ENCODE measurements at places on chromosomes 5 and 9.

DNA sequence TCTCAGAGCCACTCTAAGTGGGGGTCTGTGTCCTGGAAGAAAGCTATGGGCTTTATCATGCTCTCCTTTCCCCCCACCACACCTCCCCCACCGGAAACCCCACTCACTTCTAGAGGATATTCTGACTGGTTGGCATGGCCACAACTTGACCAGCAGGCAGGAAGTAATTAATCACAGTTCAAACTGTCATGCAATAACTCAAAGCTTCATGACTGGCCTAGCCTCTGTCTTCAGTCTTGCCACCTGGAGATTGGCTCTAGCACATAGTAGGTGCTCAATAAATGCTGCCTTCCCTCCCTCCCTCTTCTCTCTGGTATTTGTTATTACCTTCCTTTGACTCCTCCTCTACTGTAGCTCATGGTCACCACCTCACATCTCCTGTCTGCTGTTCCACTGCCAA lies 124.7 kb downstream of the GABBR2 start:
- DNase-seq: no peak

DNA sequence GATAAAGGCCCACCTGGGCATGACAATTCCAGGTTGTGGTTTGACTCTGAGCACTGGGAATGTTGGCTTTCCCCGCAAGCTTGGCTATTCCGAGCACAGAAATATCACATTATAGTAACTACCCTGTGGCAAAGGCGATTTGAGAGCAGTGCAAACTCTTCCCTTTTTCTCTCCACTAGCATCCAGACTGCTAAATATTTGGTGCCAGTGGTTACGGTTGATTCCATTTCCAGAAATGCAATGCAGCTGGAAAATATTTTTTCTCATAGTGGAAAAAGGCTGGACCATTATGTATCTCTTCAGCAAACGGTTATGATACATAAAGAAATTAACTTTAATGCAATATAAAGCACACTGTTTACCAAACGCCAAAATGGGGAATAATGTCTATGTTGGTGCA lies 158.0 kb downstream of the ENC1 start:
- DNase-seq: no peak

GRCh38 chr5:131548176-131548575 lies 86.9 kb downstream of the RAPGEF6 start:
- DNase-seq: no peak

- DNase-seq: no peak
Observed at GRCh38 chr9:19018201-19018600, 14.8 kb downstream of the SAXO1 start.

DNA sequence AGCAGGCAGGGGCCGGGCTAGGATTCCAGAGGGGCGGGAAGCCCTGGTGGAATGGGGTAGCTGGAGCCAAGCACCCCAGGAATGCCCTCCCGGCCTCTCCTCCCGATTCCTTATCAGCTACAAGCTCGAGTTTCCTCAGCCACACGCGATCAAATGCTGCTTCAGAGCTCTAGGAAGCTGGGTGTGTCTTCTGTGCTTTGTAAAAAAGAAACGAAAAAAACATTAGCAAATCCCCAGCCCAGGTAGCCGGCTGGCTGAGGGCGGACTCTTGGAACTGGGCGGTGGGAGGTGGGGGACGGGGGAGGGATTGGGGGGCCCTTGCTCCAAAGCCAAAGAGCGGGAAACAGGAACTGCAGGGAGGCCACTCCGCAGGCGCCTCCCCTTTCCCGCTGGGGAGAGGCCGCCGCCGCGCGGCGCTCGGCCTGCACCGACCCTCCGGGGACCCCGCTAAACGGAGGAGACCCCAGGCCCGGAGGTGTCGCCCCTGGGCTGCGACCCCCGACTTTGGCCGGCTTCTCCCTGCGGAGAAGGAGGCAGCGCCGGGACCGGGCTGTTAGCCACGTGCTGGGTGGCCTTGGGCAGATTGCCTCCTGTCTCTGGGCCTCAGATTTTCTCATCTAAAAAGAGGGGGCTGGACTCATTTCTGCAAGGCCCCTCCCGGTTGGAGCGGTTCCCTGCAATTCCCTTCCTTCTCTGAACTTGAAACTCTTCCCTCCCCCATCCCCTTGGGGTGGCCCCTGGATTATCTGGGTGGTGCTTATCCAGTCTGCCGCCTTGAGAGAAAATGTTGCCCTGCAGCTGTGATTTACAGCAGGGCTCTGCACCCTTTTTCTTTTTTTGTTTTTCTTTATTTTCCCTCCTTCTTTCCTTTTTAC lies 40.9 kb upstream of the FABP6 start:
- no peak for DNase-seq

GRCh38 chr9:88658311-88658822 lies 123.4 kb downstream of the NXNL2 start:
- DNase-seq: no peak

- DNase-seq: no peak
Observed at GRCh38 chr5:135222171-135222681, 176.8 kb downstream of the MACROH2A1 start.

- no peak for DNase-seq
Observed at GRCh38 chr5:127056896-127057295, 16.4 kb downstream of the C5orf63 start.

DNA sequence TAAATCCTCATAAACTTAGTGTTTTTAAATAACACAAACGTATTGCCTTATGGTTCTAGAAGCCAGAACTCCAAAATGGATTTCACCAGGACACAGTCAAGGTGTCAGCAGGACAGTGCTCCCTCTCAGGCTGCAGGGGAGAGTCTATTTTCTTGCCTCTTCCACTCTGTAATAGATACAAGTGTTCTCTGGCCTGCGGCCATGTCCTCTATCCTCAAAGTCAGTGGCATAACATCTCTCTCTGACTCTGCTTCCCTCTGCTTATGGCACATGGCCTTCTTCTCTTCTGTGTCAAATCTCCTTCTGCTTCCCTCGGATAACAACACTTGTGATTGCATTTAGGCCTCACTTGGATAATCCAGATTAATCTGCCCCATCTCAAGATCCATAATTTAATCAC lies 129.4 kb upstream of the OR13F1 start:
- no peak for DNase-seq

- no peak for DNase-seq
Observed at GRCh38 chr9:6901180-6901579, 143.4 kb downstream of the KDM4C start.

DNA sequence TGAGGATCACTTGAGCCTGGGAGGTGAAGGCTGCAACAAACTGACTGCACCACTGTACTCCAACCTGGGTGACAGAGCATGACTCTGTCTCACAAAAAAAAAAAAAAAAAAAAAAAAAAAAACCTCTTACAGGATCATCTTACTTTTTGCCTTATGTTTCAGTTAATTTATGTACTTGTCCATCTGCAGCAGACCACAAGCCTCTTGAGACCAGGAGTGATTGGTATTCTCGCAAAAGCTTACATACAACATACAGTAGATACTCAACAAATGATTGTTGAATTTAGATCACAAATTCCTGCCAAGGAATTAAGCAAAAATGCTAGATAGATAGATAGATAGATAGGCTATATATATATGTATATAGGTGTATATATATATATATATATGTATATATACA lies 12.4 kb downstream of the CEMIP2 start:
- DNase-seq: no peak

GRCh38 chr5:153551537-153552079 lies 61.1 kb downstream of the GRIA1 start:
- DNase-seq: no peak

DNA sequence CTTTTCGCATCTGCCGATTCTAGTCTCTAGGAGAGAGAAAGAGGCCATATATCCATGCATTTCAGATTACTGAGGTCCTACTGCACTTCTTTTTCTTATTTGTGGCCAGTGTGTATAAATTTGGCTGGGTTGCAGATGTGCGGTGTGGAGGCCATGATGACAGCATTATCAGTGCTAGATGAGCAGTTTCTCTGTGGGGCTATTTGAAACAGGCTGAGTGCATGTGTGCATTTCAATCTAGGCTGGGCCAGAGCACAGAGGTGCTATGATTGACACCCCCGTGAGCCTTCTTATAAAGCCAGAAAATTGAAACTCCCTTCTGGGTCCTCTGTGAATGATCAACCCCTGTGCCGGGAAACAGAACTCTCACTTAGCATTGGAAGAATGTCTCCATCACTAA lies 70.0 kb downstream of the TMEM252 start:
- no peak for DNase-seq

DNA sequence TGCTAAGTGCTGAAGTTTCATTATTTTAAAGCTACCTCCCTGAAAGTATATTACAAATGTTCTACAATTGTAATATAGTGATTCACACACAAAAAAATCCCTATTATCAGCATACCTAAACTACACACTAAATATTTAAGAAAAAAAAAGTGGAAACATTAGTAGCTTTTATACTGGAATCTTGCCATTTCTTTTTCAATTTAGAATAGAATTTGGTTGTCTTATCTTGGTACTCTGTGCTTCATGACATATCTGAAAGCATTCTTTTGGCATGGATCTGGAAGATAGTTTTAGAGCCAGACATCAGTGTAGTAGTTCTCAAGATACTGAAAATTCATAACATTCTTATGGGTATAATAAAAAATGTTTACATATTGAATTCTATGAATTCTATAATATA lies 35.0 kb downstream of the SLC1A3 start:
- DNase-seq: no peak

DNA sequence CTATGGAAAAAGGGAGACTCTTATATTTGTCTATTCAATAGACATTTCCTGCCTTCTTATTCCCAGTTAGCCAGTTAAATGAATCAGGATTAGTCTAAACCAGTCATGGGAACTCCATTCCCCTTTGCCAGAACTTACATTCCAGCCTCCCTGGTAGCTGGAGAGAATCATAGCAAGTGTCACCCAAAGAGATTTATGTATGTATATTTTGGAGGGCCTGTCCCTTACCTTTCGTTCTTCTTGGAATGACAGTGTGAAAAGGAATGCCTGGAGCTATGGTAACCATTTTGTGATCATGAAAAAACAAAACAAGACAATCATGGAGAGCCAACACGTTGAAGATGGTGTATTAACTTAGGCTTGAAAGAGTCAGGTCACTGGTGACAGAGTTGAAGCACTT lies 627.7 kb downstream of the CCDC171 start:
- DNase-seq: no peak

DNA sequence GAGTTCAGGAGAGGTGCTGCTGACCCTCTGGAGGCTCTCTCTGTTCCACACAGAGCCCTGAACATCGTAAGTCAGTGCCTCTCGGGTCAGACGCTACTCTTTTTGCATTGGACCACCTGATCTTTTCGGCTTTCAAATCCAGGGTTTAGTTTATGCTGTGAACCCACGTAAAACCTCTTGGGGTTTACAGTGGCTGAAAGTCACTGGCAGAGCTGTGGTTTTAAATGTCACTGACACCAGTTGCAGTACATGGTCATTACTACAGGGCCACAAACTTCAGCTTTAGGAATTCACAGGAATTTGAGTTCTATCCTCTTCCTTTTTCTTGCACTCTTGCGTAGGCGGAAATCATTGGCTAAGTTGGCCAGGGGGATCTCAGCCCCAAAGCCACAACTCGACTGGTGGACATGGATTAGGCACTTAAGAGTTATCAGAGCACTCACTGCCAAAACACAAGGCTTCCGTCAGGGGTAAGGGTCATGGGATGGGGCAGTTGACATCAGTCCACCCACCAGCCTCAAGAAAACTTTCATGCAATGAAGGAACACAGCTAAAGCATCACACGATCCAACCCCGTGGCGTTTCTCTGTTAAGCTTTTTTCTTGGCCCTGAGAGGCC lies 76.9 kb downstream of the SFXN1 start:
- no peak for DNase-seq

- DNase-seq: no peak
Observed at GRCh38 chr5:65480306-65480865, 1.3 kb downstream of the ADAMTS6 start.

DNA sequence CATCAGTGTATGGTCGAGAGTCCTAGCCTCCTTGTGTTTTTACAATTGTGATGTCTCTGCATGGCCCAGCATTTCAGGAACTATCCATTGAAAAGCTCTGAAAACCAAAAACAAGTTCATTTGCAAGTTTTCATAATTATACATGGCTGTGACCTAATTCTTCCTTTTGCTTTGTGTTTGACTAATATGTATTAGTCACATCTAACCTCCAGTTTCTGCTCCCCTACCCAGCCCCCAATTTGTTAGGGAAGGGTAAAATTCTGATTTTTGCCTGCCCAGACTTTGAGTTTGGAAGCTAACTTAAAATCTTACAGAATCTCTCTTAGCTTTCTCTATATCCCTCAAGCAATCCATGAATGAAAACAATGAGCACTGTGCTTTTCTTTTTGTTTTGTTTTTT lies 128.2 kb upstream of the SEMA6A start:
- no peak for DNase-seq

DNA sequence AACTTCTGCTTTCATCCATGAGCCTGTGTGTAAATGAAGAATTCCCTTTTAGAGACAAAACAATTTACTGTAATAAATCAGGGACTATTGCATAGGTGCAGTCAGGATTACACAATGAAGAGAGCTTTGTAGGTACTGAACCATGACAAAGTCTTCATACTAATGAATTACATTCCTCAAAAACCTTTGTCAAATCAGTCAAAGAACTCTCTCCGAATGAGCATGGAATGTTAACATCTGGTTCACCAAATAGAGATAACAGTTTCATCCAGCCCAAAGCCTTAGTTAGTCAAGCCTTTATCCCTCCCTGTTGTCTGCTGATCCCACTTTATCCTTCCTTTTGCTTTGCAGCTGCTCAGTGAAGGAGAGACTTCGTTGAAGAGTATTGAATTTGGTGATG lies 62.9 kb upstream of the DMRTA1 start:
- DNase-seq: no peak

DNA sequence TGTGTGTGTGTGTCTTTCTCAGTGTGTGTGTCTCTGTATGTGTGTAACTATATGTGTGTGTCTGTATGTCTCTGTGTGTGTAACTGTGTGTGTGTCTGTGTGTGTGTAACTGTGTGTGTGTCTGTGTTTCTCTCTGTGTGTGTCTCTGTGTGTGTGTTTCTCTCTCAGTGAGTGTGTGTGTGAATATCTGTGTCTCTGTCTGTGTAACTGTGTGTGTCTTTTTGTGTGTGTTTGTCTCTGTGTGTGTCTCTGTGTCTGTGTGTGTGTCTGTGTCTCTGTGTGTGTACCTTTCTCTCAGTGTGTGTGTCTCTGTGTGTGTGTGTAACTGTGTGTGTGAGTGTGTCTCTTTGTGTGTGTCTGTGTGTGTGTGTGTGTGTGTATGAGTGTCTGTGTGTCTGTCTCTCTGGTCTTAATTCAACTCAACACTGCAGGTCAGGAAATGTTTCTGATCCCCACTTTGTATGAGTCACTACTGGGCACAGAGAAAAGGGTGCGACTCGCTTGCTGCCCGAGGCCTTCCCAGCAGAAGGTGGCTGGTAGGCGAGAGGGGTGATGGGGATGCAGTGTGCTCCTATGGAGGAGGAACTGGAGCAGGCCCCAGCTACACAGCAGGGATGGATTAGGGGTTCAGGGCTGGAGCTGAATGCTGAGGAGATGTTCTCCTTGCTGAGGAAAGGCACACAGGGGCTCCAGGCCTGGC lies 52.1 kb downstream of the NSG2 start:
- no peak for DNase-seq

DNA sequence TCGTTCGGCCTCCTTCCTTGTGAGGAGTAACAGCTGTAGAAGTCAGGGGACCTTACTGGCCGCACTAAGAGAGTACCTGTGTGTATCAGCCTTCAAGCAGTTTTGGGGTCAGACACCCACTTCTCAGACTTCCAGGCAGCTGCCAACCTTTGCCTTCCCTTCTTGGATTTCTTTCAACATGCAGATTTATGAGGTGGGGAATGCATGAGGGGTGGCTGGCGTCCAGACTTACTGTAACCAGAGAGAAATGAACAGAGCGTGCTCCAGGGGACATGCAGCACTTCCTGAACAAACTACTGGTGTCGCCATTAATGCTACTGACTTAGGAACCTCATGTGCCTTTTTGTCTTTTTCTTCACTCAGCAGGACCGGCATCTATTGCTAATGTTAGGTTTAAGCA lies 46.7 kb downstream of the INSYN2B start:
- DNase-seq: no peak

- no peak for DNase-seq
Observed at GRCh38 chr5:27087747-27088146, 49.4 kb upstream of the CDH9 start.
